ENCODE measurements at places on chromosomes 11 and 22.

DNA sequence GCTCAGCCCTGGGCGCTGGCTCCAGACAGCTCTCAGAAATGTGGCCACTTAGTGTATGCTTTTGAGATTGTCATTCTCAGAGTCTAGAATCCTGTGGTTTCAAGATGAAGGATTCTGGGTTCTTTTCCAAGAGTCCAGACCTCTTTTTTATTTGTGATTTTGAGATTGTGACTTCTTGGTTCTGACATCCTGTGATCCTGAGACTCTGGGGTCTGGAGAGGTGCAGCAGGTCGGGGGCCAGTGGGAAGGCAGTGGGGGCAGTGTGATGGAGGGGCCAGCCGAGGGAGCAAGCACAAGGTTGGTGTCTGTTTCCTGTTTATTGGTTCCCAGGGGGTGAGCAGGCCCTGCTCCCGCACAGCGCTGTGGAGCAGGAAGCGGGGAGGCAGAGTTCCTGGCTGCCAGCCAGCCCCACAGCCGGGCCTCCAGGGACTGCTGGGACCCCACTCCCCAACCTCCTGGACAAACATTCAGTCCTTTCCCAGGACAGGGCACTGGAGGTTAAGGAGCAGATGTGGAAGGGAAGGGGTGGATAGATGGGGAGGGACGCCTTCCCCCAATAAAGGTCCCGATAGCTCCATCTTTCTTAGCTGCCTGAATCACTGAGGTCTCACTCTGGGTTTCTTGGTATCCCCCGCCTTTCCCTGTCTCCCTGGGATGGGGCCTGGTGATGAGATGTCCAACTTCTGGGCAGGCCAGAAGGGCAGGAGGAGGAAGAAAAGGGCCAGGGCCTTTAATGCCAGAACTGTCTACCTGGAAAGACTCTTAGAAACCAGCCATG is 13.7 kb downstream of the ARHGEF17 start:
- no peak for ATAC-seq

- no peak for ATAC-seq
Observed at GRCh38 chr22:24231706-24232105, 13.2 kb downstream of the GGT5 start.

DNA sequence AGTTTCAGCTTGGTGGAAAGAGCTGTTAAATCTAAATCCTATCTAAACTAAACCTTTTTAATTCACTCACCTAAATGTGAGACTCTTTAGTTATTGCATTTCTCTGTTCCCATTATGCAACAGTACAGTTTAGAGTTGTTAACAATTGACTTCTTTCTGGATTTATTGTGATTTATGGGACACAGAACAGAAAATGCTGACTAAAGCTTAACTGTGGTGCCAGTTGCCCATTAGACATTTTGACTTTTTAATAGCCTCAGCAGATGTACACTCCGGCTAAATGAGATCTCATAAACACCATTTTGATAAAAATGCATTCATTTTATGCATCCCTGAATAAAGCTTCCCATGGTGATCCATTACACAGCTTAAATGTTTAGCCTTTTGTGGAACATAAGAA is 356.6 kb downstream of the CASP12 start:
- no peak for ATAC-seq

GRCh38 chr22:33923660-33924246 is 3.5 kb upstream of the LARGE1 start:
- no peak for ATAC-seq

DNA sequence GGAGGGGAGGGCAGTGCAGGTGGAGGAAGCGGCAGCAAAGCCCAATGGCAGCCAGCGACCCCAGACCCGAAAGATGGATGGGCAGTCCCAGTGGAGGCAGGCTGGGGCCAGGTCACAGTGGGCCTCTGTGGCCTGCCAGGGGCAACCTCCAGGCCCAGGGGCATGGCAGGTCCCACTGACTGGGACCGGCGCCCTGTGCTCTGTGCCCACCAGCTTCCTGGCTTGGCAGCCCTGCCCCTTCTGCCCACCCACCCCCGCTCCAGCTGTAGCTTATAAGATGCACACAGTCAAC is 4.3 kb upstream of the KCNK7 start:
- no peak for ATAC-seq

DNA sequence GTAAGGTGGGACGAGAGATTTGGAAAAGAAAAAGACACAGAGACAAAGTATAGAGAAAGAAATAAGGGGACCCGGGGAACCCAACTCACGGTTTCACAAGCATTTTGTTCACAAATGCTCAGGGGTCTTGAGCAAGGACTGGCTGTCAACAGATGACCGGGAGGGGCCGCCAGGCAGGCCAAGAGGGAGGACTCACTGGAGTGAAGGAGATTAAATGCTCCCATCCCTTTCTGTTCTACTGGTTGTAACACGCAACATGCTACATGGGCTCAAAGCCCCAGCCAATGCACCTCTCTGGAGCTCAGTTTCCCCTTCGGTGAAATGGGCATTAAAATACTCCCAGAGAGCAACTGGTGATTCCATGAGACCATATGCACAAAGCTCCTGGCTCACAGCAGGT is 13.4 kb downstream of the SHANK2 start:
- no peak for ATAC-seq

DNA sequence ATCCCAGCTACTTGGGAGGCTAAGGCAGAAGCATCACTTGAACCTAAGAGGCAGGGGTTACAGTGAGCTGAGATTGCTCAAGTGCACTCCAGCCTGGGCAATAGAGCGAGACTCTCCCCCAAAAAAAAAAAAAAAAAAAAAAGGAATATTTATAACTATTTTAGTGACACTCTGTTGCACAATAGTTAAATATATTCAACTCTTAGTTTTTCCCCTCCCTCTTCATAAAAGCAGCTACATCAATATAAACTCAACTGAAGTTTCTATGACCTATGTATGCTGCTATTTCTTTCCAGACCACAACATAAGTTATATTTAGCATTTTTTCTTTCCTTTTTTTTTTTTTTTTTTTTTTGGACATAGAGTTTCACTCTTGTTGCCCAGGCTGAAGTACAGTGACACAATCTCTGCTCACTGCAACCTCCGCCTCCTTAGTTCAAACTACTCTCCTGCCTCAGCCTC is 19.2 kb downstream of the CELF1 start:
- ATAC-seq: no peak

- ATAC-seq: peak; percentile 67
Observed at GRCh38 chr22:31451709-31452571, 37.7 kb downstream of the EIF4ENIF1 start.

- no peak for ATAC-seq
Observed at GRCh38 chr11:104665641-104666040, 232.6 kb downstream of the CASP12 start.
